ENCODE measurements at places on chromosomes 5 and 9. TPM values are rescaled to one million over a fixed set of nuclear protein-coding genes. Genes with fewer than 3 reads are reported as not detected.

Gene EPB41L4B
- 0.17 TPM for total RNA-seq

DNA sequence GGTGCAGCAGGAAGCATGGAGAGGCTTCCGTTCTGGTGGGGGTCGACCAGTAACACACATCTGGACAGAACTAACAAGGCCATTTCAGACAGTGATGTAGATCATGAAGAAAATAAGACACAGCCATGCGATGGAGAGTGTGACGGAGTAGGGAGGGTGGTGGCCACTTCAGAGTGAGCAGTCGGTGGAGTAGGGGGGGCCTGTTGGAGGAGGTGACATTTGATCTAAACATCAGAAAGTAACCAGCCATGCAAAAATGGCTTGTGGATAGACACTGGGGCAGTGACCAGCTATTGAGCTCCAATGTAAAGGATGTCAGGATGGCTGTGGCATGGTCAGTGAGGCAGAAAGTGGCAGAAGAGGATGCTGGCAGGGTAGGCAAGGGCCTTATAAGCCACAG lies 65.9 kb downstream of the PPARGC1B start:
- no peak for DNase-seq

GRCh38 chr5:76367623-76368371 lies 35.3 kb upstream of the IQGAP2 start:
- peak; percentile 62 for DNase-seq

Gene PCDHB4
- total RNA-seq = not detected

Gene RAB14
- 58.2 TPM for total RNA-seq

GRCh38 chr9:129900263-129901027 lies 65.2 kb downstream of the USP20 start:
- DNase-seq = no peak

DNA sequence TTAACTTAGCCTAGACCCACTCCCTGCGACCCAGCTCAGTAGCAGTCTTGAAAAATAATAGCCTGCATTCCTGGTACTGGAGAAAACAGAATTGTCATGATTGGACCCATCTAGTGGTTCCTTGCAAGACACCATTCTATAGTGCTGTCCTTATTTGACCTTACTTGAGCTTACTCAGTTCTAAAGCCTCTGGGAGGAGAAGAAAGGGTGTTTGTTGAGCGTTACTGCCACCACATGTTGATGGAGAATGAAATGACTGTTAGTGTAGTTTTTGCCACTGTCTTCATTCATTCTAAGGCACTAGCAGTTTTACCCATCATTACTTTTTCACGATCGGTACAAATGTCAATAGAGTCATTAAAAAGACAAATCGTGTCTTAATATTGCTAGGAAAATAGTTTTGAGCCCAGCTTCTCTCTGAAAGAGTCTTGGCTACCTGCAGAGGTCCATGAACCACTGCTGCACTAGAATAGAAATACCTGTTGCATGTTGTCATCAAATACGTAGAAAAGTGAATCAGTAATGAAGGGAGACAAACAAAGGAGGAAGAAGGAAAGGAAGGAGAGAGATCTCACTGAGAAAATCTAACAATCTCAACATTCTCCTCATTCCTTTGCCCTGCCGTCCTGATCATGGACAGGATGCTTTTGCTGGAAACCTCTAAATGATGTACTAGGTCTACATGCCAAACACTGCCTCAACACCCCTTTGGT lies 96.0 kb downstream of the LIX1 start:
- DNase-seq = no peak

Gene PCDHGB1
- total RNA-seq = not detected

Gene GRPEL2
- 32.9 TPM for total RNA-seq

DNA sequence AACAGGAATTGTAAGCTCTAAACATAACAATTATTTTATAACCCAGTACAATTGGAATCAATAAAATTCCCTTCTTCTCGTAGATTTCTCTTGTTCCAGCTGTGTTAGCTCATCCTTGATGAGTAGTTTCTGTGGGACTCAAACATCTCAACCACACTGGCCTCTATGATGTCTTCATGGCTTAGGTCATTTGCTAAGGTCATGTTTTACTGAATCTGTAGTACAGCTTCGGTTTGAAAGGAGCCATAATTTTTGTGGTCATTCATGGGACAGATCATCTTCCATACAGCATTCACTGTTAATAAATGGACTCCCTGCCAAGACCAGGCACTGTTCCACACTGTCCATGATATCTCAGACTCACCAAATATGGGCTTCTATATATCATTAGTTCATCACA lies 369.0 kb upstream of the RFX3 start:
- DNase-seq = no peak

DNA sequence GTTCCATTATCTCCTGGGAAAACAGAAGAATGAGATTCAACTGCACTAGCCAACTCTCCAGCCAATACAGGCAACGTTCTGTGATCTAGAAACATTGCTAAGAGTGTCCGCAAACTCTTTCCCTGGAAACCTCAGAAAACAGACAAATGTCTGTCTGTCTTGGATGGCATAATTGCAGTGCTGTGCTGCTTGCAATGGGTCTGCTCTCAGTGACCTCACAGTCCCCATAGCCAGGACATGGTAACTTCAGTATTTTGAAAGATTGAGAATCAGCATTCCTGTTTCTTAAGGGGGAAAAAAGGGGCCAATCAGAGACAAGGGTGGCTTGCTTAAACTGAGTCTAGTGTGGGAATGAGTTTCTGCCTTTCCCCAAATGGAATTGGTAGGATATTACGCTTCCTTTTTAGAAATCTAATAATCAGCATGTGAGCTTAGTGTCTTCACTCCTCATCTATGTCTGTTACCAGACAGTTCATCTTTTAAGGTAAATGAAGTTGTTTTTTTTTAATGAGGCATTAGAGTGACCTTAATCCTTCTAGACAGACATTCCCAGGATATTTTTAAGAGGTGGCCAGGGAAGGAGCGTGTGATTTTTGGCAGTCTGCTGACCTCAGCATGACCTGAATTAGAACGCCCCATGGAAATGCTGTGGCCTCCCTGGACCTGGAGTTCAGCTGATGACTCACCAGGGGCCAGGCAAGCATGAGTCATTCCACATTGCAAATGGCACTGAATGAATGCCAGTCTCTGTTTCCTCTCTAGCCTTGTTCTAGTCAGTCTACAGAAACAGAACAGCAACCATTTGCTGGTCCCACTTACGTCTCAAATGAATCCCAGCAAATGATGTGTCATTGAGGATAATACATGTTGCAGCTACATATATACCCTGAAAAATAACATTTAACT lies 210.2 kb upstream of the ACTBL2 start:
- DNase-seq = peak; percentile 45

DNA sequence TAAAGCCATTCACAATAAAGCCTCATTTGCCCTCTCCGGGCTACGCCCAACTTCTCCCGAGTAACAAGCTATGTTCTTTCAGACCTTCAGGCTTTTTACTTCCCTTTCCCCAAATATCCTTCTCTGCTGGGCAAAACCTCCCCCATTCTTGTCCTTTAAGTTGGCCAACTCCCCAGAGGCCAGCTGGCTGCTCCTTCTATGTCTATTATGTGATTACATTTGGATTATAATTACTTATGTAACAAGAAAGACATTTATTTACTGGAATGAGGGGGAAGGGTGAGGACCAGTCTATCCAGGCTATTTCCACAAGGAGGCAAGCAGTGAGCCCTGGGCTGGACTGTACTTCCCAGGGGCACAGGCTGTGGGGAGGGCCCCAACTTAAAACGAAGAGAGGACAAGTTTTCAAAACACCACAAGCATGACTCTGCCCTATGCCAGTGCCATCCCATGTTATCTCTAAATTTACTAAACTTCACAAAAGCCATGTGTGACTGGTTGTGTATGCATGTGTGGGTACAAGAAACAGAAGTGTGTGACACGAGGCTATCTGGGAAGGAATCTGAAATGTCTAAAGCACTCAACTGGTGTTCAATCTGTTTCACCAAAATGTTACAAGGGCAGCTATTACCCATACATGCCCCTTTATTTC lies 84.5 kb downstream of the GNAQ start:
- DNase-seq = no peak

Gene TBCA
- 206 TPM for total RNA-seq

Gene HEXB
- 67.1 TPM for total RNA-seq

DNA sequence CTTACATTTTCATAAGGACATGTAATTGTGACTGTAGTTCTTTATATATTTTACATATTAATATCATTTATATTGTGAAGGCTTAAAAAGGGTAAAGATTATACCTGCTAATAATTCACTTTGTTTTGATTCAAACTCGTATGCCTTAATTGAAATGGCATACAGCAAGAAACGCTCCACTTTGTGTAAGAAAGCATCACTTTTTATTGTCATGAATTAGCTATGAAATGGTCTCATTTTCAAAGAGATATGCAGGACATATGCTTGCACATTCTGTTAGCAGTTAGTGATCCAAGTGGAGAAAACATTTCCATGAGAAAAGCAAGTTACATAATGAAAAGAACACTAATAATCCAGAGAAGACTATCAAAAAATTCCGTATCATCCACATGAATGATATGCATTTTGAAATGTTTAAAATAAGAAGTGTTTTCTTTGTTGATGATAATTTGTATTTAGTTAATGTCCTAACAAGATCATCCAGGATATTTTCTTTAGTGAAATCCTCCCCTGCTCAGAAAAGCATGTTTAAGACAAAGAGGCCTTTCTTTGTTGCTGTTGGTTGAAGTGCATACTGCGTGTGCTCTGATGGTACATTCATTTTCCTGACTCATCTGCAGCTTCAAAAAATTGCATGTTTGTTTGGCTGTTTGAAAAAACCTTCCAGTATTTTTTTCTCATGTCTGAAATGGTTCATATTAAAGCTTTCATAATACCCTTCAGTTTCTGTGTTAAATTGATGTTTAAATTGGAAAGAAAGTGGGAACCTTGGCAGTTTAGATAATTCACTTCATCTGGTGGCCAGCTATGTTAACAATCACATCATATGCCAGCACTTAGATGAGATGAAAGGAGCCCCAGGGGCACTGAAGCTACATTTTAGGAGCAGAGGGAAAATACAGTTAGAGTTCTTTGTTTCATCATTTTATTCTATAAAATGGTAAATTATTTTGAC lies 242.2 kb downstream of the CSNK1G3 start:
- DNase-seq = no peak

GRCh38 chr9:113785334-113785733 lies 90.8 kb upstream of the ZNF618 start:
- DNase-seq = no peak

GRCh38 chr5:133821311-133821741 lies 147.1 kb downstream of the C5orf15 start:
- DNase-seq = no peak

DNA sequence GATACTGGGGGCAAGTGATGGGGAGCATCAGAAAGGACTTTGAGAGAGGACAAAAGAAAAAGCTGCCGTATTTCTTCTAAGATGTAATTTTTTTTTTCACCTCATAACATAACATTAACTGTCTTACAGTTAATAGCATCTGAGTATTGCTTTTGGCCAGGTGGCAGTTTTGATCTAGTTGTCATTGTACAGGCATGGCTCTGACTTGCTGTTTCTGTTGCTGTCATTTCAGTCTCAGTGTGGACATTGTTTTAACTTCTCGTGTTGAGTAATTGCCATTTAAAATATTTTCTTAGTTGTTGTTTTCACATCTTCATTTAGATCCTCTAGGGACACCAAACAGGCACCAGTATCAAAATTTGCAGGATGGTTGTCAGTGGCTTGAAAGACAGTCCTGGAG lies 12.4 kb downstream of the SMAD5 start:
- no peak for DNase-seq

DNA sequence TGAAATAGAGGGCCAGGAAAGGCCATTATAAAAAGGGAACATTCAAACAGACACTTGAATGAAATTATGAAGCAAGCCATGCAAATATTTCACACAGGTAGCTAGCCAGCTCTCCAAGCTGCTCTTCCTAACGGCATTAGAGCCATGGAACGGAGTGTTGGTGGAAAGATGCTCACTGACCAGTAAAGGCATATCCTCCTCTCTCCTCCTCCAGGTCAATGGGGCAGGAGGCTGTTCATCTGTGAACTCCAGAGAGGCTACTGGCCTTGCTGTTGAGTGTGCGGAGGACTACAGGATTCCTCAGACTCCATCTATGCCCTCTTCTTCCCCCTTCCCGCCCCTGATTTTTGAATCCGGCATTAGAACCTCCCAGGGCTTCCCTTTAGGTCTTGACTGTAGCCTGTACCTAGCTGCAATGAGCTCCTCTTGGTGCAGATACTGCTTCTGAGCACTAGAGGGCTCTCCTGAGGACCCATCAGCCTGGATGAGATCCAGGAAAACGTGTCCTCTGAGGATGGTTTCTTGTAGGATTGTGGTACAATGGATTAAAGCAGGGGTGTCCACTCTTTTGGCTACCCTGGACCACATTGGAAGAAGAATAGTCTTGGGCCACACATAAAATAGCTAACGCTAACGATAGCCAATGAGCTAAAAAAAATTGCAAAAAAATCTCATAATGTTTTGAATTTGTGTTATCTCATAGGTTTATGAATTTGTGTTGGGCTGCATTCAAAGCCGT lies 162.2 kb downstream of the SREK1 start:
- peak; percentile 45 for DNase-seq

Gene ANXA1
- total RNA-seq = 67.7 TPM

DNA sequence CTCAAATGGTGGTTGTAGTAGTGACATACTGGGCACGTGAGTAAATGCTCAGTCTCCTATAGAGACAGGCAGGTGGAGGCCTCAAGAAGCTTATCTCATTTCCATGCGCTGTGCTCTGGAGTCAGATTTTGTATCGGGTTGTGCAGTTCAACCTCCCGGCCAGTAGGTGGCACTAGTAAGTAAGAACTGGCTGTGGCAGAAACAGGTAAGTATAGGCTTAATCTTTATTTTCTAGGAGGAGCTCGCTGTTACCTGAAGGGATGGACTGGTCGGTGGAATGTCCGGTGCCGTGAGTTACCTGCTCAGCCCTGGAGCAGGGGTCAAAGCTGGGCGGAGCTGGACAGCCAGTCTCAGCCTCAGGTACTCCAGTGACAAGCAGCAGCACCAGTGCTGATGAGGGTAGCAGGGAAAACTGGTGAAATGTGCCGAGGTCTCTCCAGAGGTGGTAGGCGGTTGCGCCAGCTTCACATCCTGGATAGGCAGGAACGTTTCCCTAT lies 880.1 kb upstream of the SEMA6A start:
- DNase-seq = peak; percentile 66

DNA sequence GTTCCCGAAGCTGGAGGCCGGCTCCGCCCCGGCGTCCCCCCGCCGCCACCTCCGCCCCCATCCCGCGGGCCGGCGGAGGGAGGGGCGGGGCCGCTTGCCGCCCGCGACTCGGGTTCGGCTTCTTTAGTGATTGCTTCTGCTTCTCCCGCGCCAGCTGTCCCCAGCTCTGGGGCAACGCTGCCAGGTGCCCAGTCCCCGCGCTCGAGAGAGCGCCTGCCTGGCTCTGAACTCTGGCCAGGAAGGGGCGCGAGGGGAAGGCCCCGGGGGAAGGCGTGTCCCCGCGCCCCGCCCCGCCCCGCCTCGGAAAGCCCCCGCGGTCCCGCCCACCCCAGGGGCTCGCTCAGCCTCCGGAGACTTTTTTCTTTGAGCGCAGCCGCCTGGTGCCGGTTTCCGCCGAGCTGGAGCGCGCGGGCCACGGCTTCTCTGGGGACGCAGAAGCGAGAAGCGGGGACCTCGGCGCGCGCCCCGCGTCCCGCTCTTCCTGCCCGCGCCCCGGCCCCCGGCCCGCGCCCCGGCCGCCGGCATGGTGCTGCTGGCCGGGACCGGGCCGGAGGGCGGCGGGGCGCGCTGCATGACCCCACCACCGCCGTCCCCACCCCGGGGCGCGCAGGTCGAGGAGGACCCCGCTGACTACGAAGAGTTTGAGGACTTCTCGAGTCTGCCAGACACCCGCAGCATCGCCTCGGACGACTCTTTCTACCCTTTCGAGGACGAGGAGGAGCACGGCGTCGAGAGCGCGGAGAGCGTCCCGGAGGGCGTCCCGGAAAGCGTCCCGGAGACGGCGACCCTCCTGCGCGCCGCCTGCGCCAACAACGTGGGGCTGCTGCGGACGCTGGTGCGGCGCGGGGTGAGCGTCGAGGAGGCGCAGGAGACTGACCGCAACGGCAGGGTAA lies at the start of gene ANKRD33B:
ANKRD33B (plus strand) TSS at position 126 of the 893 bp plus-strand sequence; CDS start at position 524, 398 bp downstream.
- DNase-seq = peak; percentile 88

Gene ZNF782
- 2.8 TPM for total RNA-seq

Data from activated CD4-positive, alpha-beta memory T cell treated with anti-CD3 and anti-CD28 coated beads for 36 hours (primary cell).